Endothelial cell (in vitro differentiated cells): ENCODE measurements at places on chromosomes 12 and 14.

- no peak for DNase-seq
Observed at GRCh38 chr12:120067084-120067869, 49.3 kb downstream of the RAB35 start.

GRCh38 chr12:126147321-126147720 is 1082.1 kb downstream of the AACS start:
- DNase-seq = no peak

DNA sequence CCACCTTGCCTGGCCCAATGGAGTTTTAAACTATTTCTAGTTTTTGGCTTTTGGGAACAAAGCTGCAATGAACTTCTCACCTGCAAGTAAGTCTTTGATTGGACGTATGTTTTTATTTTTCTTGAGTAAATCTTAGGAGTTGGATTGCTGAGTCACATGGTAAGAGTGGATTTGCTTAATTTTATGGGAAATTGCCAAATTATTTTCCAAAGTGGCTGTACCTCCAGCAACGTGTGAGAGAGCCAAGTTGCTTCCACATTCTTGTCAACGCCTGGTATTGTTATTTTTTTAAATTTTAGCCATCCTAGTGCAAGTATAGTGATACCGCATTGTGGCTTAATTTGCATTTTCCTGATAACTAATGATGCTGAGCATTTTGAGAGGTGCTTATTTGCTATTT is 136.6 kb downstream of the LMNTD1 start:
- DNase-seq = no peak

- DNase-seq = no peak
Observed at GRCh38 chr12:68422956-68423574, 90.9 kb upstream of the MDM1 start.

- no peak for DNase-seq
Observed at GRCh38 chr14:21083565-21084325, 13.6 kb downstream of the ARHGEF40 start.

- no peak for DNase-seq
Observed at GRCh38 chr12:5512601-5512970, 80.7 kb downstream of the NTF3 start.
